ENCODE measurements at places on chromosomes 6 and 20. TPM values are rescaled to one million over a fixed set of nuclear protein-coding genes. Genes with fewer than 3 reads are reported as not detected.

DNA sequence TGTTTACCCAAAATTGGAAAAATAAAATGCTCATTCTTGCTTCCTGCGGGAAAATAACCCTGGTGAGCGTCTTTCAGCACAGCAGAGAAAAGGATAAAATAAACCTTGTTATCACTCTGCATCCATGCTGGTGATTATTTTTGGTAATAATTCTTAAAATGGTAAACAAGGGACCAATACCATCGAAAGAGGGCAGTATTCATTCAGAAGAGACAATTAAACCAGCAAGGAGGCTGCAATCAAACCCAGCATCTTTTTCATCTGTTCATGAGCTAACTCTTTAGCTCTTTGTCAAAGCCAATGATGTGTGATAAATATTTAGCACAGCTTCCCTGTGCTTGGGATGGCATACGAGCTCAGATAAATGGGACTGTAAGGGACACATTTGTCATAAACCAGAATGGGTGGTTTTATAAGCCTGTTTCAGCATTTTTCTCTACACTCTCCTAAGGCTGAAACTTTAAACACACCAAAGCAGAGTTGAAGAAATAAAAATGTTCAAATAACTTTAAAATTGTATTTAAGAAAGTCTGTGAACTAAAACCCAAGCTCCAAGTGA lies 34.4 kb downstream of the CDH26 start:
- DNase-seq: no peak

DNA sequence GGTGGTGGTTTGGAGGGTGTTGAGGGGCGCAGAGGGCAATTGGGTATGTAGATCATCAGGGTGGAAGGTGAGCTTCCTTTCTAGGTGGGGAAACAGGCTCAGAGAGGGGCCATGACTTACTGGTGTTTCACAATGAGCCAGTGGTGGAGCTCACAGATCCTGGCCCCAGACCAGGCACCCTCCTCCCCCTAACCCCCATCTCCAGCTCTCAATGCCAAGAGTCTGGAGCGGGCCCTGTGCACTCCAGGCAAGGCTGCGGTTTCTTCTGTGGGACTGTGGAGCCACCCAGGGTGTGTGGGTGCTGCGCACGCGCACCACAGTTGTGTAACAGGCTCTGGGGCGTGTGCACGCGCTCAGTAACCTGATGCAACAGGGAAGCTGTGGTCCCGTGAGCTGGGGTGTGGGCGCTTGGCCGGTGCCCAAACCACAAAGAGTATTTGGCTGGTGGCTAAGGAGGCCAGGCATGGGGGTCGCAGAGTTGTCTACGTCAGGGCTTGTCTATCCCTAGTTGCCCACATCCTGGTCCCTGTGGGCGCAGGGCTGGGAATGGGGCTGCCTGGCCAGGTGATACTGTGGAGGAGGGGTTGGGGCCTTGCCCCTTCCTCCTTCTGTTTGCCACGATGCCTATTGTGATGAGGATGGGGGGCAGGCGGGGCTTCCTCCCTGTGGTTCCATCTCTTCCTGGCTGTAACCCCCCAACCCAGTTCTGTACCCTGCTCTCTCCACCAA lies 37.5 kb upstream of the MRPS18A start:
- DNase-seq: no peak

- DNase-seq: no peak
Measured at GRCh38 chr6:48135323-48136084, 24.5 kb upstream of the PTCHD4 start.

DNA sequence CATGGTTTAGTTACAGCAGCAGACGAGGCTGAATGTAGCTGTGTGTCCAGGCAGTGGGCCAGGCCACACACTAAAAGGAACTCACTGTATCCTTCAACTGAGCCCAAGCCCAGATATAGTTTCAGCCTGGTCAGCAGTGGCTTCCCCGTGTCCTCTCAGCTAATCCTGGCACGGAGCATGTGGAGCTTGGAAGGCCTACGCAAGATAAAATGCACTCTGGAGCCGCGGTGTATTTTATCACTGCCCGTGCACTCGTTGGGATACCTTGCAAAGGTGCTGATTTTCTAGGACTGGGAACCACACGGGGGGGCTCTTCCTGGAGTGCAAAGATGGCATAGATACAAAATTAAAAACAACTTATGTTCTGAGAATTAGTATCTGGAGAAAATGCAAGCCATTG lies 48.4 kb upstream of the IYD start:
- DNase-seq: no peak

GRCh38 chr6:3139090-3139903 lies 18.0 kb downstream of the TUBB2A start:
- no peak for DNase-seq

The TREML1 gene
- 0.85 TPM for polyA plus RNA-seq

Data from renal pelvis (tissue), 12 donors.